Lung (tissue), 17 donors: ENCODE measurements at places on chromosomes 16 and 17. TPM values are rescaled to one million over a fixed set of nuclear protein-coding genes. Genes with fewer than 3 reads are reported as not detected.

- no peak overlapping the region for H3K27ac ChIP-seq
- DNase-seq: peak; percentile 30
- no peaks in the 10 kb centered on the region for H3K27me3 ChIP-seq
- peaks cover 8% of the 10 kb centered on the region for H3K4me1 ChIP-seq
- no peak overlapping the region for H3K4me3 ChIP-seq
Observed at GRCh38 chr17:27956601-27957445, 63.7 kb upstream of the LYRM9 start.

- peak within 1 kb of the TSS; percentile 58 for H3K4me3 ChIP-seq
- no peak for DNase-seq
- H3K27me3 ChIP-seq: no peaks in the 10 kb centered on the region
Observed at GRCh38 chr17:74872313-74873036, at the start of gene FDXR. Gene FDXR (minus strand): TSS chr17:74872994. CDS start chr17:74872944, 50 bp downstream.

The SHCBP1 gene
- total RNA-seq: 6.1 TPM

The LMF1 gene
- 23.7 TPM for total RNA-seq
